D341Med (cell line): ENCODE measurements at places on chromosomes 3 and 15.

DNA sequence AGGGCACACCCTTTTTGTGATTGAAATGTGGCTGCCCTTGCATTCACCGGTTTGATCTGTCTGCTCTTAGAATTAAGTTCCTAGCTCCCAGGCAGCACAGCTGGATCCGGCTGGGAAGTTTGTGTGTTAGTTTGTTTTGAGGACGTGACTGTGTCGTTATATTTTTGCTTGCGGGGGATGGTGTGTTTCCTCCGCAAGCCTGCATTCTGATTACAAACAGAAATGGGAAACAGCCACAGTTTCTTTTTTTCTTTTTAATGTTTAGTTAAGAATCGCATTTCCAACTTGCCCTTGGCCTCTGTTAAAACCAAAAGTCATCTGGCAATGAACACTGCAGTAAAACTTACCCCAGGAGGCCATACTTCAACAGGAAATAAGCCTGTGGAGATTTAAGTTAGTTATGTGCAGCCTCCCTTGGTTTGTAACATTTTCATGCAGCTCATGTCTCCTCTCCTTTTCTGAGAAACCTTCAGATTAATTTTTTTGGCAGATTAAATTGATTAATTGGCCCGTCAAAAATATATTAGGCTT lies 888 bp downstream of the TMOD3 start:
- no peak for DNase-seq

DNA sequence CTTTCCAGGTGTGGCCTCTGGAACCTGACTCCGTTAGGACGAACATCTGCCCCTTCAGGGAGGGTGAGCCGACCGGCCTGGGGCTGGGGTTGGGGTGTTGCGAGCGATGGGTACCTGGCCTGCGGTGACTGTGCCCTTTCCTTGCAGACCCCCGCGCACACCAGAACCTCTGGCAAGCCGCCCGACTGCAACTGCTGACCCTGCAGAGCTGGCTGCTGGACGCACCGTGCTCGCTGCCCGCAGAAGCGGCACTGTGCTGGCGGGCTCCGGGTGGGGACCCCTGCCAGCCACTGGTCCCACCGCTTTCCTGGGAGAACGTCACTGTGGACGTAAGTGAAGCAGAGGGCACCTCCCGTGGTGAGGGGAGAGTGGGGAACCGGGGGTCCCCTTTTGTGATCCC lies 5.5 kb upstream of the CRELD1 start:
- DNase-seq: no peak

GRCh38 chr3:149647812-149648211 lies 10.0 kb downstream of the WWTR1 start:
- DNase-seq: no peak

DNA sequence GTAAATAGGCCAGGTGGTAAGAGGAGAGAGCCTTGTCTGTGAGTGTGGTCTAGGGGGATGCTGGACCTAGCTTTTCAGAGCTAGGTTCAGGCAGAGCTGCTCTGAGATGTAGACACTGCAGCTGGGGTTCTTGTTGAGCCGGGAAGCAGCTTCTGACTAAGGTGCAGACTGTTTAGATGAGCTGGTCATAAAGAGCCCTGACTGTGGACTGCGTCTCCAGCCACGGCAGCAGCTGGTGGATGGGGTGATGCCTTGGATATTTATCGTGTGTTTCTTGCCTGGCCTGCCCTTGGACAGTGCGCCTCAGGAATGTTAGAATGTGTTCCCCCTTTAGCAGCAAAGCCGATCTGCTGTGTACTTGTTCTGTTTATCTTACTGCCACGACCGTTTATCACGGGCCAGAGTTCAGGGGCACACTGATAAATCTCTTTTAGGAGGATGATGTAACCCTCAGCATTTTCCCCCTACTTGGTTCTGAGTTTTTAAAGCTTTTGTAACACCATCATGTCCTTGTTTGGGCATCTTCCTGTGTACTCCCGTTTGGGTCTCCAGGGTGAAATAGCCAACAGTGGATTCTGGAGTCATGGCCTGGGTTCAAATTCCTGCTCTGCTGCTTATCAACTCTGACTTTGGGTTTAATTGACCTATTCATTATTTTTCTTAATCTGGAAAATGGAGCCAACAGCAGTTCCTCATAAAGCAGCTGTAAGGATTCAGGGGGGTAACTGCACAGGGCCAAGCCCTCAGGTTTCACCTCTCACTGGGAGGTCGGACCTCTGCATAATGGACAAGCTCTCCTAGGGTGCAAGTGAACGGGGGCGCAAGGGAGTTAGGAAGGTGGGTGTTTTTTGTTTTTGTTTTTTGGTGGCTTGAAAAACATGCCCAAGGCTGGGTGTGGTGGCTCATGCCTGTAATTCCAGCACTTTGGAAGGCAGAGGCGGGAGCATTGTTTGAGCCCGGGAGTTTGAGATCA lies 51.4 kb downstream of the FLNB start:
- DNase-seq: peak; percentile 14

DNA sequence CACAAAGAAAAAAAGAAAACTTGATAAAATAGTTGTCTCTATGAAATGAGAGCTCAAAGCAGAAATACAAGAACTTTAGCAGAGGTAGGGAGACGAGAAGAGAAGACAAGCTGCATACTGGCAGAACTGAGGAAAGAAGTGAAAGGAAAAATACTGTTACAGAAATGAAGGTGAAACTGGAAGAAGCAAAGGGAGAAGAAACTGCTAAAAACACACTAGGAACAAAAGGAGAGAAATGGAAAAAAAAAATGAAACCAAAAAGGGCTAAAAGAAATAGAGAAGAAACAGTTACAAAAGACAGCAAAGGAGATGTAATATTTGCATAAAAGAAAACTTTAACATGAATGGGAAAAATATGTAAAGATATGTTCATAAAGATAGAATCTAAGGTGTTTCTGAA lies 27.3 kb upstream of the ANPEP start:
- no peak for DNase-seq

DNA sequence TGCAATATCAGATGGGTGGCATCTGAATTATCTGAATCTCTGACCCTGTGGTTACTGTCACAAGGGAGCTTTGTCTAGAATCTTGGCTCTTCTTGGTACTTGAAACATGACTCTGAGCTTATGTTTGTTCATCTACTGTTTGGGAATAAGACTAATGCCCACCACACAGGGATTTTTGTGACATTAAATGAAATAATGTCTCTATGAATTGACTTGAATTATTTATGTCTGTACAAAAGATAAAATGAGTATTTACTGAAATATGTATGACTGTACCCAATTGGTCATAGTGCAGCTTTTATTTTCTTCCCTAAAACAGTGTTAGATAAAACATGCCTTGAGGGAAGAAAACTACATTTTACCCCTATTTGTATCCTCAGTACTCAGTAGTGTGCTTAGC lies 87.9 kb upstream of the ZPLD1 start:
- no peak for DNase-seq

- no peak for DNase-seq
These were observed 13.3 kb downstream of the ANKRD63 start for GRCh38 chr15:40269604-40270003.

DNA sequence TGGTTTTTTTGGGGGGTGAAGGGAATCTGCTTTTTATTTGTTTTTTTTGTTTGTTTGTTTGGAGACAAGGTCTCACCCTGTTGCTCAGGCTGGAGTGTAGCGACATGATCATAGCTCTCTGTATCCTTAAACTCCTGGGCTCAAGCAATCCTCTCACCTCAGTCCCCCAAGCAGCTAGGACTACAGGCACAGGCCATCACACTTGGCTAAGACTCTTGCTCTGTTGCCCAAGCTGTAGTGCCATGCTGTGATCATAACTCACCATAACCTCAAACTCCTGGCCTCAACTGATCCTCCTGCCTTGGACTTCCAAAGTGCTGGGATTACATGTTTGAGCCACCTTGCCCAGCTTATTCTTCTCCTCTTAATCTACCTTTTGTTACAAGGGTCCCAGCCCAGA lies 31.8 kb downstream of the GPR176 start:
- DNase-seq: no peak

DNA sequence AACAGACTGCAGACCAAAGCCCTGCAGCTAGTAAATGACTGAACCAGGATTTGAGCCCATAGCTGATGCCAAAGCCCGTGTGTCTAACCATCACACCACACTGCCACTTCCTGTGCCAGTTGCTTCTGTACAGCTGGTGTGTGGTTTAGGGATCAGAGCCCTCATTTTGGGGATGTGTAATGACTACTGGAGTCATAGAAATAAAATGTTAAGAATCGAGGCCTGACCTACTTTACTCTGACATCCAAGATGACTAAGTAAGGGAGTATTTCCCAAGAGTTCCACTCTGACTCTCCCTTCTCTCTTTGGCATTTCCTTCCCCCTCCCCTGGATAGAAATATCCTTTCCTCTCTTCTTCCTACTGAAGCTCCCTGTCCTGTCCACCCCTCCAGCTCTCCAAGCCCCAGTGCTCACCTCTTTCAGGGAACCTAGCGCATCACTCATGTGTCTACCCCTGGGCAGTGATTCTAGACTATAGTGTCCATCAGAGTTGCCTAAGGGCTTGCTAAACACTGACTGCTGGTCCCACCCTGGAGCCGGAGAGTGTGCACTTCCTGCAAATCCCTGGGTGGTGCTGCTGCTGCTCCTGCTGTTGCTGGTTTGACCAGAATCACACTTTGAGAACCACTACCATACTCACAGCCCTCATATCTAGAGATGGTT lies 53.8 kb downstream of the MGLL start:
- no peak for DNase-seq

- no peak for DNase-seq
These were observed 137.0 kb upstream of the CRBN start for GRCh38 chr3:3316521-3316920.
